Activated CD4-positive, alpha-beta T cell treated with anti-CD3 and anti-CD28 coated beads, Interleukin-2, amount 10 ng/mL, durations not matched to agents 24 days and 14 days (primary cell): ENCODE measurements at places on chromosomes 3 and 15. TPM values are rescaled to one million over a fixed set of nuclear protein-coding genes. Genes with fewer than 3 reads are reported as not detected.

Gene RTP1
- not detected in 2 replicates for total RNA-seq

DNA sequence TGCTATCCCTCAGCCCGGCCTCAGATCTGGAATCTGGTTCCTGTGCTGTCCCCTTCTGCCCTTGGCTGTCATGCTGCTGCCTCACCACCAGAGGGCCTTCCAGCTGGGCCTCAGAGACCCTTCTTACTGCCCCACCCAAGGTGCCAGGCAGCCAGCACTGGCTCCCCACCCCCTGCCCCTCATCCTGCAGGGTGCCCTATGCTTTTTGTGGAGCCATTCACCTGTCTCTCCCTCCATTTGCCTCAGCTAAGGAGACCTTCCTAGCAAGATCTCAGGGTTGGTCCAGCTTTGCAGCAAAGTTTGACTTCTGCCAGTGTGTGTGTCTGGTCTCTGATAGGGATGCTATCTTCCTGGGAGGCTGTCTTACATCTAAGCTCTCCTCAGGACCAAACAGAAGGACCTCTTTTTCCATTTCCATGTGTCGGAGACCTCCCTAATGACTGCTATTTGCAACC is 1.9 kb upstream of the VWA5B2 start:
- peaks cover 8% of the 10 kb centered on the region for H3K4me1 ChIP-seq
- H3K27me3 ChIP-seq: peaks cover 53% of the 10 kb centered on the region
- H3K36me3 ChIP-seq: peaks cover 2% of the 10 kb centered on the region
- peak; percentile 87 for DNase-seq
- no peak overlapping the region for H3K27ac ChIP-seq

- H3K36me3 ChIP-seq: no peaks in the 10 kb centered on the region
- no peak for DNase-seq
- no peaks in the 10 kb centered on the region for H3K4me1 ChIP-seq
- H3K27me3 ChIP-seq: peaks cover 3% of the 10 kb centered on the region
- no peak overlapping the region for H3K27ac ChIP-seq
These were observed 99.2 kb downstream of the GOLIM4 start for GRCh38 chr3:167996514-167996913.

Gene FBN1
- 0.64 and 1.0 TPM in 2 replicates for total RNA-seq

Gene LRRIQ4
- total RNA-seq: 0.09 and 0.21 TPM in 2 replicates

- no peak overlapping the region for H3K27ac ChIP-seq
- no peak overlapping the region for H3K4me3 ChIP-seq
- H3K4me1 ChIP-seq: no peaks in the 10 kb centered on the region
- no peaks in the 10 kb centered on the region for H3K27me3 ChIP-seq
These were observed 116.4 kb upstream of the GOLGA6L6 start for GRCh38 chr15:20658024-20658423.

GRCh38 chr3:129703913-129704312 is 97.4 kb upstream of the PLXND1 start:
- DNase-seq: no peak
- H3K36me3 ChIP-seq: no peaks in the 10 kb centered on the region
- no peaks in the 10 kb centered on the region for H3K27me3 ChIP-seq
- H3K4me3 ChIP-seq: no peak overlapping the region
- H3K27ac ChIP-seq: no peak overlapping the region

GRCh38 chr15:49273734-49274318 is 103.8 kb downstream of the GALK2 start:
- no peaks in the 10 kb centered on the region for H3K27me3 ChIP-seq
- peaks cover 13% of the 10 kb centered on the region for H3K36me3 ChIP-seq
- no peak overlapping the region for H3K27ac ChIP-seq
- no peak for DNase-seq
- no peak overlapping the region for H3K4me3 ChIP-seq

Gene MUSTN1
- total RNA-seq: 0.43 and 0.54 TPM in 2 replicates

GRCh38 chr3:71031181-71031580 is 552.3 kb downstream of the FOXP1 start:
- H3K27ac ChIP-seq: peak overlapping the region; percentile 45
- H3K4me1 ChIP-seq: peaks cover 39% of the 10 kb centered on the region
- H3K4me3 ChIP-seq: no peak overlapping the region
- DNase-seq: no peak
- H3K27me3 ChIP-seq: no peaks in the 10 kb centered on the region

GRCh38 chr3:165835431-165835830 is 1.8 kb downstream of the BCHE start:
- no peaks in the 10 kb centered on the region for H3K4me1 ChIP-seq
- no peak overlapping the region for H3K4me3 ChIP-seq
- no peak overlapping the region for H3K27ac ChIP-seq

- DNase-seq: no peak
- no peak overlapping the region for H3K4me3 ChIP-seq
- H3K27me3 ChIP-seq: no peaks in the 10 kb centered on the region
- H3K4me1 ChIP-seq: no peaks in the 10 kb centered on the region
These were observed 192.7 kb downstream of the DIPK2A start for GRCh38 chr3:144164352-144164751.

GRCh38 chr15:75151214-75152128 is 50.2 kb upstream of the C15orf39 start:
- DNase-seq: no peak
- no peak overlapping the region for H3K27ac ChIP-seq
- no peaks in the 10 kb centered on the region for H3K36me3 ChIP-seq
- no peak overlapping the region for H3K4me3 ChIP-seq
- no peaks in the 10 kb centered on the region for H3K27me3 ChIP-seq

DNA sequence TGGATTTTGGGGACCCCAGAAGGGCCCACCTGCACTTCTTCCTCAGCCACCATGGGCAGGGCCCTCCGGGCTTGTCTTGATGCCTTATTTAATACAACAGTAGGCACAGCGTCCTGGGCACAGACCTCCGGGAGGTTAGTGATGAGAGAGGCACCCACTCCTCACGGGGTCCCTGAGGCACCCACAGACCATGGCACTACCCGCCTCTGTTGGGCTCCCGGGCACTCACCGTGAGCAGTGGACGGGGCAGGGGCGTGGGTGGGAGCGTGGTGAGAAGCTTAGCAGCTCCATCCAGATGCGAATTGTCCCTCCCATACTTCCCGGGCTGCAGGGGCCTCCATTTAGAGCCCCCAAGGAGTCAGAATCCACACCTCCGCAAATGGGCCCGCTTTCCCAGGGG is 317 bp upstream of the MESP2 start:
- peaks cover 22% of the 10 kb centered on the region for H3K27me3 ChIP-seq
- peaks cover 6% of the 10 kb centered on the region for H3K4me1 ChIP-seq
- DNase-seq: no peak
- H3K4me3 ChIP-seq: no peak overlapping the region
- H3K27ac ChIP-seq: no peak overlapping the region

Gene AGTR1
- not detected in 2 replicates for total RNA-seq

Gene NEK10
- total RNA-seq: 0.26 and 0.28 TPM in 2 replicates

Gene PLCH1
- 0.38 TPM in 1 of 2 replicates, not detected in the other for total RNA-seq

DNA sequence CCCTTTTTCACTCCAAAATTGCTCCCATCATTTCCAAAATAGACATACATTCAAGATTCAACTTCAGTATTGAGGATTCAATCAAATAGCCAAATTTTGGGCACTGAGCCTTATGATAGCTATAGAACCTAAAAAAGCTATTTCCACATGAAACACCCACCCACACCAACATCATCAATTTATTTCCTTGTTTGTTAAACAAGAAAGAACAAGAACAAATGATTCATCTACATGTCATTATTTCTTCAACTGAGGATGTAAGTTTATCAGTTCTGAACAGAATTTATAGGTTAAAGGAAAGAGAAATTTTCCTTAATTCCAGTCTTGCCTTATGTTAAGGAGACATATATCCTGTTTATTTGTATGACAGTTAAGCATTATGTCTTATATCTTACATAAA is 32.2 kb downstream of the DPPA2 start:
- no peak overlapping the region for H3K27ac ChIP-seq
- H3K36me3 ChIP-seq: no peaks in the 10 kb centered on the region
- no peaks in the 10 kb centered on the region for H3K27me3 ChIP-seq

- H3K4me3 ChIP-seq: no peak overlapping the region
- H3K27me3 ChIP-seq: peaks cover 2% of the 10 kb centered on the region
- H3K36me3 ChIP-seq: peaks cover 4% of the 10 kb centered on the region
- peaks cover 35% of the 10 kb centered on the region for H3K4me1 ChIP-seq
These were observed 7.1 kb downstream of the PLCD1 start for GRCh38 chr3:38022301-38022700.

Gene CCRL2
- total RNA-seq: 1.7 and 1.9 TPM in 2 replicates

- peak; percentile 50 for DNase-seq
- H3K27me3 ChIP-seq: peaks cover 16% of the 10 kb centered on the region
- H3K27ac ChIP-seq: no peak overlapping the region
- H3K36me3 ChIP-seq: peaks cover 5% of the 10 kb centered on the region
These were observed 25.8 kb upstream of the EHHADH start for GRCh38 chr3:185279587-185280138.

DNA sequence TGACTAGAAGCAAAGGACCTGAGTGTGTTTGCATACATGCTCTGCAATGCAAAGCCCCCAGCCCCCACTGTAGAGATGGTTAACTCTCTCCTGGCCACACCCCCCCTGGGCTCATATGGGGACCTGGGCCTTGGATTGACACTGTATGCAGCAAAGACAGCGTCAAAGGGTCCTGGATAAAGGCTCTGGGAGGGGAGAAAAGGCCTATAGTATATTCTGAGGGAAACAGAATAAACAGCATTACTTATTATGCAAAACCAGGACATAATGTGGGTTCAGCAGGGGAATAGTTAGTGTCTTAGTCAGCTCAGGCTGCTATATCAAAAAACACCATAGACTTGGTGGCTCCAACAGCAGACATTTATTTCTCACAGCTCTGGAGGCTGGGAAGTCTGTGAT is 158.7 kb downstream of the APBA2 start:
- no peak overlapping the region for H3K4me3 ChIP-seq
- peaks cover 13% of the 10 kb centered on the region for H3K4me1 ChIP-seq
- H3K27ac ChIP-seq: no peak overlapping the region
- peaks cover 2% of the 10 kb centered on the region for H3K27me3 ChIP-seq
- H3K36me3 ChIP-seq: no peaks in the 10 kb centered on the region

DNA sequence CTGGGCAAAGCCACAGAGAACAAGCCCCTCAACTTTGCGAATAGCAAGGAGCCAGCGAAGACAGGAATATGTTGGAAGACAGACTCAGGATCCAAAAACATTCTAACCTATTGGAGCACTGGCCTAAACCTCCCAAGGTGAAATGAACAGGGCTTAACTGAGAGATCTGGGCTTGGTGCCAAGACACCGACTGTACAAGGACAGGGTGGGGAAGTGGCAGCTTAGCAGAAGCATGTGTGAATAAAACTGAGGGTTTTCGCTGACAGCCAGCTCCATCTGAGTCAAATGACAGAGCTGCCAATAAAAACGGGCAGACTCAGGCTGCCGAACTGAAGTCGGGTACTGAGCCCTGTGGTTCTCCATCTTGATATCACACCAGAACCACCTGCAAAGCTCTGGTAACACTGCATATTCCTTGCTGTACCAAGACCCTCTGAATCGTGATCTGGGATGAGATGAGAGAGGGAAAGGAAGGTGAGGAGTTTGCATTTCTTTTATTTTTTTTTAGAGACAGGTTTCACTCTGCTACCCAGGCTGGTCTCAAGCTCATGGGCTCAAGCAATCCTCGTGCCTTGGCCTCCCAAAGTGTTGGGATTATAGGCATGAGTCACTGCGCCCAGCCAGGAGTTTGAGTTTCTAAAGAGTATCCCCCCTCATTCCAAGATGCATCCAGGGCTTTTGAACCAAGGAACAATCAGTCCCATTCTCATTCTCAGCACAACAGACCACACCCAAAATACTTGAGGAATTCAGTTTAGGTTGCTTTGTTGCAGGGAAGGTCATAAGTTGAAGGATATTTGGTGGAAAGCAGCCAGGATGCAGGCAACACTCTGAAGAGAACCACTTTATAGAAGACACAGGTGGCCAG is 6.0 kb upstream of the PLCB2 start:
- no peak overlapping the region for H3K4me3 ChIP-seq
- no peaks in the 10 kb centered on the region for H3K36me3 ChIP-seq
- H3K27me3 ChIP-seq: peaks cover 60% of the 10 kb centered on the region
- H3K27ac ChIP-seq: no peak overlapping the region
- no peak for DNase-seq
- H3K4me1 ChIP-seq: peaks cover 15% of the 10 kb centered on the region

DNA sequence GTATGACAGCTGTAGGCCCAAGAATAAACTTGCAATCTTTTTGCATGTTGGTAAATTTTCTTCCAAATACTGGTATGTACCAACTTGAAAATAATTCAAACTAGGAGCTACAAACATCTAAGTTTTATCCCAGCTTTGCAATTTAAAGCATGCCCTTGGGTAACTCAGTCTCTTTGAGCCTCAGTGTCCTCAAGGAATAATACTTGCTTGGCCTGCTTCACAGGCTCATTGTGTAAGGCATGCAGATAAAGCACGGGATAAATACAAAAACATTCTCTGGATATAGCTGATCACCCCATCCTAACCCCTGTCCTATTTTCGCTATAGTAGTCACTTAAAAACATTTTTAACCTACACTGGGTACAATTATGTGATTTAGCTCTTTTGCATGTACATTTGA is 9.6 kb upstream of the TMEM44 start:
- DNase-seq: no peak
- H3K4me1 ChIP-seq: peaks cover 3% of the 10 kb centered on the region
- peaks cover 47% of the 10 kb centered on the region for H3K36me3 ChIP-seq

DNA sequence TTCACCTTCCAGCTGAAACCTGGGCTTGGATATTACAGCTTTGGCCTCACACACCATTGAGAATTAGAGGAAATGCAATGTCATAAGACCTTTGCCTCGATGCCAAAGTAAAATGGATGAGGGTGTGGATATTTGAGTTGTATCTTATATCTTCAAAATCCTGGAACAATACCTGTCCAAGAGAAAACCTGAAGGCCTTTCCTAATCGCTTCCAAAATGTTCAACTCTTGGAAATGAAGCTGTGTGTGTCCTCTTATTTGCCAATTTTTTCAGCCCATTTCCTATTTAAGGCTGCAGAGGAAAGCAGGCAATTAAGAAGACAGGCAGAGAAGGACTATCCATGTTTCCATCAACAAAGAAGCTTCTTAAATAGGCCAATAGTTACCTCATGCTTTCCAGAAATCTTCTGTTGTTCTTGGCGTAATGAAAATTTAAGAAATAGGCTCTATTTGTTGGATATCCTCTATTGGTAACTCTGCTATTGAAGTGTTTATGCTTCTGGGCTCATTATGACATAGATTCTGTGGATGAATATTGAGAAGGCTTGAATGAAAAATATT is 99.5 kb upstream of the ZBTB20 start:
- no peak for DNase-seq
- no peak overlapping the region for H3K4me3 ChIP-seq
- no peaks in the 10 kb centered on the region for H3K27me3 ChIP-seq
- H3K27ac ChIP-seq: no peak overlapping the region
- no peaks in the 10 kb centered on the region for H3K36me3 ChIP-seq
- H3K4me1 ChIP-seq: no peaks in the 10 kb centered on the region

Gene GOLGA6L6
- total RNA-seq: not detected in 2 replicates
